ENCODE measurements at places on chromosomes 2 and 18.

- DNase-seq = no peak
Observed at GRCh38 chr18:39274535-39274934, 1708.9 kb upstream of the CELF4 start.

- DNase-seq = peak; percentile 57
Observed at GRCh38 chr2:120867290-120868241, 131.9 kb downstream of the GLI2 start.

- DNase-seq = no peak
Observed at GRCh38 chr2:160343404-160343803, 143.3 kb upstream of the ITGB6 start.

DNA sequence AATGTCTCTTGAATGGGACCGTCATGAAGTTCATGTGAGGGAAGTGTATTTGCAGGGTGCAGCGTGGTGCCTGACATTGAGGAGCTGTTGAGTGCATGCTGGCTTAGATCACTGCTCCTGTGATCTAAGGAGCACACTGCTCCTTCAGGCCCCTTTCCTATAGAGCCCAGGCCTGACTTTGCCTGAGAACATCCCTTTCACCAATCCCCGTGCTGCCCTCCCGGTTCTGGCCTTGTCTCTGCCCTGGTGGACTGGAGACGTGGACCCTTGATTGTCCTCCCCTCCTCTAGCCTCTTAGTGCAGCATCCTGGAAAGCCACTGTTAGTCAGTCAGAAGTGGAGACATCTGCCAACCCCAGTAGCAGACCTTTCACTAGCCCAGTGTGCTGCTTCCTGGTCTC, 323.6 kb upstream of the HS6ST1 start:
- peak; percentile 50 for DNase-seq

DNA sequence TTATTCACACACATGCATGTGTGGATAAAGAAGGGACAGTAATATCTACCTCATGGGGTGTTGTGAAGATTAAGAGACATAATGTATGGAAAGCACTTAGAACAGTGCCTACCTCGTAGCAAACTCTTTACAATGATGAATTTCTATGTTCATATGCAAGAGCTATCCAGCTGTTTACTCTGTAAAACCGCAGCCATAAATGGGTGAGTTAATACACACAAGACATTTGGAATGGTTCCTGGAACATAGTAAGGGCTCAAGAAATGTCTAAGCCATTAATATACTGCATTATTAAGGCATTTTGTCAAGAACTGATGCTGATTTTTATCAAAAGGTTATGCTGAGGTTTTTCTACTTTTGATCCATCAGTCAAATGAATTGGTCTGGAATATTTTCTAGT, 1076.2 kb downstream of the TSN start:
- DNase-seq = no peak

- no peak for DNase-seq
Observed at GRCh38 chr2:85585781-85586105, 1.5 kb downstream of the VAMP5 start.

GRCh38 chr2:221143231-221143630, 428.9 kb downstream of the EPHA4 start:
- DNase-seq = no peak

DNA sequence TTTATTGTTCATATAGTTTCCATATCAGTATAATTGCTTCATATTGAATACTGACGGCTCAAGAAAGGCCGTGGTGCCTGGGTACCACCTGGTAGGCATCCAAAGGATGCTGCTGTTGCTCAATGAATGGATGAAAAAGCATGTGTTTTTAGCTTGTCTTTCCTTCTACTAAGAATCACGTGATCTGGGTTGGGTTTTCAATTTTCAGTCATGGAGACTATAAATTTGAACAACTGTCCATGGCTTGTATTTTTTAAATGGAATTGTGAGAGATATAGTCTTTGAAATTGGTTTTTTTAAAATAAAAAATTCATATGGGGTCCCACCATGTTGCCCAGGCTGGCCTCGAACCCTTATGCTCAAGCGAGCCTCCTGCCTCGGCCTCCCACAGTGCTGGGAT, 25.3 kb downstream of the EMILIN2 start:
- no peak for DNase-seq

DNA sequence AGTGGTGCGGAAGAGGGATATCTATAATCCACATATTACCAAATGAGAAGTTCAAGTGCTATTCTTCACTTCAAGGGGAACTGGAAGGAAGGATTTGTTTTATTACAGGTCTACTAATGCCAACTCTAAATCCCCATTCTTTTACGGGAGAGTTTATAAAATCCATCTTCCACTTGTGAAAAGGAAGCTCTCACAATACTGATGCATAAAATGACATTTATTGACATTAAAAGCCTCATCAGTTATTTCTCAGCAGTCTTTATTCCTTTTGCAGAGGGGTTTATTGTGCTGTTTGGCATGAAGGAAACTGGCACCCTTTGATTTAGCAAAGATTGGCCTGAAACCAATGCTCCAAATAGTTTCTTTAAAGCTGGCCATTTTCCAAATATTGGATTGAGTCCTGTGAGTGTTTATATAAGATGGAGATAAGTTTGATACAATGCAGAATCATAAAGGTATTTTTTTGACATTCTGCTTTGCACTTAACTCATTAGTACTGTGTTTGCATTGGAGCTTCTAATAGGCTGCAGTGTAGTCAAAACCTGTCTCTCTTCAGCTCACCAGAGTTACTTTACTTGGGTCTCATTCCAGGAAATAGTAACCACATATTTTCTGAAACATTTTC, 26.6 kb downstream of the LRP1B start:
- DNase-seq = no peak

- peak; percentile 4 for DNase-seq
Observed at GRCh38 chr2:240981280-240981679, 17.1 kb upstream of the SNED1 start.

- no peak for DNase-seq
Observed at GRCh38 chr2:230872151-230872967, 7.6 kb downstream of the ITM2C start.

DNA sequence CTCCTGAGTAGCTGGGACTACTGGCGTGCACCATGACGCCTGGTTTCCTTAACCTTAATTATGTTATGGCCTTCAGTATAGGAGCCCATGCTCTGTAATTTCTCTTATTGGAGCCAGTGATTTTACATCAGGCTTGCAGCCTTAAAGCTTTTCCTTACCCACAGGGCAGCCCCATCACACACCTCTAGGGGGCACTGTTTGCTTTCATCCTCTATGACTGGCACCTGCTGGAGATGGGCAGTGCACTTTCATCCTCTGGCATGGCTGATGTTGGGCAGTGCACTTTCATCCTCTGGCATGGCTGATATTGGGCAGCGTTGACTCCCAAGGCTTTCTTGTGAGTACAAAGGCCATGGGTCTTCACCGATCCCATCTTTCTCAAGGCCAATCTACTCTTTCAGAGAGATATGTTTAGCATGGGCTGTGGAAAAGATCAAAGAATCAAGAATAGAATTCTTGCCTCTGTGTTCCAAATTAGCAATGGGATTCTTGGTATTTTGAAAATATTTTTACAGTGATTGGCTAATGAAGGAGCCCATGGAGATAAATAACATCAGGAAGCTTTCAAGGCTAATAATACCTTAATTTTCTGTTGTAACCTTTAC, 80.7 kb upstream of the MEX3C start:
- no peak for DNase-seq

- DNase-seq = no peak
Observed at GRCh38 chr2:98985905-98986666, 50.1 kb upstream of the CRACDL start.

DNA sequence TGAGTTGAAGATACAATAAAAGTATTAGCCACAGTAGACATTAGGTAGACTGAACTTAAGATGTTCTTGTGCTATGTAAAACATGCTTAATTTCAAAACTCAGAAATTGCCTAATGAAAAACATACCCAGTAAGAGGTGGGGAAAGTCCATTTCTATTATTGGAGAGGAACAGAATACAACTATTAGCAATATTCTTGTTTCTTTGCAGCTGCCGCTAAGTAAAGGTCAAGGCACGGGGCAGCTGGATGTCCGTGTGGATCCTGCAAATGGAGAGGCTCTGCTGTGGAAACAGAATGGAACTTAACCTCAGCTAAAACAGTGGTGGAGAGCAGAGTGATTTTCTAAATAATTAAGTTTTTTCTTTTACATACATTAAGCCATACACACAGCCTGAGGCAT, 139.2 kb upstream of the ARHGAP28 start:
- DNase-seq = no peak

DNA sequence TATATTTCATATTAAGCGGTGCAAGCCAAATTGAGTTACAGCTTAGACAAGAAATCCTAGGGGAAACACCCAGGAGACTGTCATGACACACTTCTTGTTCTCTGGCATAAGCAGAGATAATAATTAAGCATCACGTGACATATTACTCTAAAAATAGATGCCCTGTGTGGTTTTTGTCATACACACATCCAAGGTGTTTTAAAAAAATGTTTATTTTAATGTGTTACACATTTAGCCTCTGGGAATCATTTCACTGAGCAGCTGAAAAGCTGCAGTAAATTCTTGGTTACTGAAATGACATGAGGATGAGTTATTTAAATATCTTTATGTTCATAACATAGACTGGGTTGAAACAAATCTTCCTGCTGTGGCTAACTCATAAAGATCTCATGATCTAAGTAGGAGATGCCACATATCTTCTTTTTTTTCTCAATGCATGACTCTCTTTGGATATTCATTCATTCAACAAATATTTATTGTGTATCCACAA, 38.0 kb upstream of the ERMN start:
- DNase-seq = no peak

DNA sequence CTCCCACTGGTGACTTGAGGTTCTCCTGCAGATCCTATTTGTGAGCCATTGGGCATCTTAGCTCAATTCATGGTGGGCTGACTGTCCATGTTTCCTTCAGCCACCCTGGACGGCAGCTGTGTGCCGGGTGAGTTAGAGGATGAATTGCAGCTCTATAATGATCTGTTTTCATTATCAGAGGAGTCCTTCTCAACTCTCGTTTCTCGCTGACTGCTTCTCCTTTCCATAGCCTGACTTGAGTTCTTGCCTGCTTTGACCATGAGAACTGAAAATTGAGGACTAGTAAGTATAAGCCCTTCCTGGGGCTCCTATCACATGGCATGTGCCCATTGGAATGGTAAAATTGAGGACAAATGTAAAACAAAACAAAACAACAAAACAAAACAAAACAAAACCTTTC, 121.8 kb downstream of the CDC42EP3 start:
- DNase-seq = no peak

GRCh38 chr2:18009891-18010290, 131.4 kb downstream of the KCNS3 start:
- DNase-seq = no peak

Data from ascending aorta (tissue), 2 donors.